ENCODE measurements at places on chromosomes 13 and 19.
A peak's percentile ranks its signal among the peaks of the same experiment; 100 is the strongest.

DNA sequence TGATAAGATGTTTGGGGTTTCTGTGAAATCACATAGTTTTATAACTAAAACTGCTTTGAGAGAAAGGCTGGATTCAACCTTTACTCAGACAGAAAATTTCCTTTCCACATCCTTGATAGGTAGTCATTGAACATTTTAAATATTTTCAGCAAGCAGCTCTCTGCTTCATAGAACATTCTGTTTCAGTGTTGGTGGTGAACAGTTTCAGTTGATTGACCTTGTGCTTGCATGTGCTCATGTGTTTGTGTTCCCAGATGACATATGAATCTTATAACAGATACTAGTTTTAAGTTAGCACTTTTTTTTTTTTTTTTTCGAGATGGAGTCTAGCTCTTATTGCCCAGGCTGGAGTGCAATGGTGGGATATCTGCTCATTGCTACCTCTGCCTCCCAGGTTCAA, 290.1 kb downstream of the HS6ST3 start:
- DNase-seq = no peak

DNA sequence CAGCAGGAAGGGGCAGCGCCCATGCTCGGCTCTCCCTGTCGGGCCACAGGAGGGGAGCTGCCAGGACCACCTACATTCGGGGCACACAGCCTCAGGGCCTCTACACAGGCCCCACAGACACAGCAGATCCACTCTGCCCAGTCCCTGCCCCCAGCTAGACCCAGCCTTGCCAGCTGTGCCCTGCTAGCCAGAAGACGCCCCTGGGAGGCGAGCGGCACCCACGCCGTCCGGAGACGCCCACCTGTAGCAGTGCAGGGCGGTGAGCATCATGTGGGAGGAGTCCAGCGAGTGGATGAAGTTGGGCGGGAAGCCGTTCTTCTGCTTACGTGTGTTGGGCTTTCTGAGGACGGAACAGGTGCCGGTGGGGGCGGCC, 15.1 kb downstream of the POLRMT start:
- DNase-seq = no peak

- DNase-seq = peak; percentile 23
Observed at GRCh38 chr13:53200498-53201453, 172.2 kb downstream of the OLFM4 start.

GRCh38 chr13:97574926-97575325, 141.0 kb downstream of the RAP2A start:
- peak; percentile 21 for DNase-seq

DNA sequence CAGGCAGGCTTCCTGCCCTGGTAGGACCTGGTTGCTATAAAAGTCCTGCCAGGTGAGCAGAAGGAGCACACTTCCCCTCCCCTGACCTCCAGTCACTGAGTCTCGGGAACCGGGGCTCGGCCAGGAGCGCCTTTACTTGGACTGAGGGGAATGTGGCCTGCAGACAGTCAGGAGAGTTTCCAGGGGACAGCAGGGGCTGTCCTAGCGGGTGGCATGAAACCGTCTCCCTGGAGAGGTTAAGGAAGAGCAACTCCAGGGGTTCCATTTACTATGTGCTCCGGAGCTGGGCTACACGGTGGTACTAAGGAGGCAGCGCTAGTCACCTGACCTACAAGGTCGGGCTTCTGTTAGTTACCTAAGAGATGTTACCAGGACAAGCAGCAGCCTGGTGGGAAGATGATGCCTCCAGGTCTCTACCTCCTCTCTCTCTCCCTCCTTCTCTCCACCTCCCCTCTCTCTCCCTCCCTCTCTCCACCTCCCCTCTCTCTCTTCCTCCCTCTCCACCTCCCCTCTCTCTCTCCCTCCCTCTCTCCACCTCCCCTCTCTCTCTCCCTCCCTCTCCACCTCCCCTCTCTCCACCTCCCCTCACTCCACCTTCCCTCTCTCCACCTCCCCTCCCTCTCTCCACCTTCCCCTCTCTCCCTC, 4.1 kb upstream of the CNOT3 start:
- no peak for DNase-seq

DNA sequence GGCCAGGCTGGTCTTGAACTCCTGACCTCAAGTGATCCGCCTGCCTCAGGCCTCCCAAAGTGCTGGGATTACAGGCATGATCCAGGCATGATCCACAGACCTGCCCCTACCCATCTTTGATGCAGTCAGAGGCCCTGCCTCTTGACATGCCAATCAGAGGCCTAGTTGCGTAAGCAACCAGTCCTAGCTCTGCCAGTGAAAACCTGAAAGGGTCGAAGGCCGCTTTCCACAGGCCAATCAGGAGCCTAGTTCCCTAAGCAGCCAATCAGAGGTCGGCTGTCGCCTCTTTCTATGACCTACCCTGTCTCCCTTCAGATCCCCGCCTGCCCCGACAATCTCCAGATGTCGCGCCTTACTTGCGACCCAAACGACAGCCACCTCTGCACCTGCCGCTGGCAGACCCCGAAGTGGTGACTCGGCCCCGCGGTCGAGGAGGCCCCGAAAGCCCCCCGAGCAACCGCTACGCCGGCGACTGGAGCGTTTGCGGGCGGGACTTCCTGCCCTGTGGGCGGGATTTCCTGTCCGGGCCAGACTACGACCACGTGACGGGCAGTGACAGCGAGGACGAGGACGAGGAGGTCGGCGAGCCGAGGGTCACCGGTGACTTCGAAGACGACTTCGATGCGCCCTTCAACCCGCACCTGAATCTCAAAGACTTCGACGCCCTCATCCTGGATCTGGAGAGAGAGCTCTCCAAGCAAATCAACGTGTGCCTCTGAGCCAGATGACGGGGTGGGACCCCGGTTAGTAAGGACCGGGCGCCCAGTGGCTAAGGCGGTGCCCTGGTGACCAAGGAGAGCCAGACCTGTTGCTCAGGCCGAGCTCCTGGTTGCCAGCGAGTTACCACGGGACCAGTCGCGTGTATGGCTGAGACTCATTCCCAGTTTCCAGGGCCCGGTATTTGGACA, 6.3 kb downstream of the SYDE1 start:
- no peak for DNase-seq

DNA sequence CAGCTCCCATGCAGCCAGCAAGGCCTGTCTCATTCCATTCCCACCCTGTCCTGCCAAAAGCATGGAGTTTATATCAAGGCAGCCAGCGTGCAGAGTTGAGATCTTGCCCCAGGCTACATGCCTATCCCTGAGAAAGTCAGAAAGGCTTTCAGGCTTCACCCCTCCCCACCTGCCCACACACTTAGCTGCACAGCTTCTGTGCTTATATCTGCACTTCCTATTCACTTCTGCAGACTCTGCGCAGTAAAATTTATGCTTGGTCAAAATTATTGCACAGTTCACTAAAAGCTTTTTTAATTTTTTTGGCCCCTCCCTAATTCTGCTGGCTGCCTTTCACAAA, 12.5 kb upstream of the ZNF675 start:
- no peak for DNase-seq

GRCh38 chr19:29029268-29029958, 183.5 kb downstream of the UQCRFS1 start:
- DNase-seq = no peak

DNA sequence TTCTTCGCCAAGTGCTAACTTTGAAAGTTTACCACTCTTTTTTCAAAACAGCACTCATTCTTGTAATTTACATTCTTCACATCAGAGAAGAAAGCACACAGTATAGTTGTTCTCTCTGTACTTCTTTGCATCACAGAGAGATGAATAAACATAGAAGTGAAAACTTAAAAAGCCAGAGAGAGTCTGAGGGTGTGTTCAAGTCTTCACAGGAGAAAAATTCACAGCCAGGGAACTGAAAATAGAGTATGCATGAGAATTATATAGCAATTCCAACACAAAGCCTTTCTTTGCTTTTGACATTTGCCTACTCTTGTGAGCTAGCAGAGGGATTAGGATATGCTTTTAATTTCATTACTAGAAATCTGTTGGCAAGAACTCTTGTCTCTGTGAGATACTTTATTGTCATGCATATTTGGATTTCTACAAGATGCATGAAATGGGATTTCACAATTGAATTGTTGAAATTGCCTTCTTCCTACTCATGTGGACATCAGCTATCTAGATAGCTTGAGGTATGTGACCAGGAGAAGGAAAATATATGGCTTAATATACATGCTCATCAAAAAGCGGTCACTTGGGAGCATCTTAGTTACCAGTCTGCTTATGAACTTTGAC, 166.1 kb downstream of the SLC7A1 start:
- DNase-seq = no peak

DNA sequence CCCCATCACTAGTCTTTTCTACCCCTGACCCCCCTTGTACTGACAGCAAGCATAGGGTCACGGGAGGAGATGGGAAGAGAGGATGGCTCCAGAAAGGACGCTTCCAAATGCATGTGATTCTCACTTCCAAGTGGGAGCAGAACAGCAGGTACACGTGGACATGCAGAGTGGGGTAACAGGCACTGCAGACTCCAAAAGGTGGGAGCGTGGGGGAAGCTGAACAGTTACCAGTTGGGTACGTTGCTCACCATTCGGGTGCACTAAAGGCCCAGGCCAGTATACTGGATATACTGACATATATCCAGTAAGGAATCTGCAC, 2.3 kb upstream of the ETV2 start:
- no peak for DNase-seq

- DNase-seq = no peak
Observed at GRCh38 chr13:113552079-113552478, 32.5 kb upstream of the TFDP1 start.

GRCh38 chr19:47188507-47189033, 42.4 kb downstream of the BBC3 start:
- DNase-seq = no peak

DNA sequence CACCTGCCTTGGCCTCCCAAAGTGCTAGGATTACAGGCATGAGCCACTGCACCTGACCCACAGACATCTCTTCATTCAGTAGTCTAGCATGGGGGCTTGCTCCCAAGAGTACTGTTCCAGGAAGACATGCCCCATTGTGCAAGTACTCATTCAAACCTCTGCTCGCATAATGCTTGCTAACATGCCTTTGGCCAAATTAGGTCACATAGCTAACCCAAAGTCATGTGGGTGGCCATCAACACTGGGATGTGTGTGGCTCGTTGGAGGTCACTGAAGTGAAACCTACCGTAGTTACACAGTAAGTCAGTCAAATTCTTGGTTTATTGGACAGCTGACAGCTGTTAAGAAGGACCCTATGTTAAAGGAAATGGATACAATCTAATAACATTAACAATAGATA, 20.3 kb downstream of the RFXAP start:
- no peak for DNase-seq

GRCh38 chr19:4049432-4049831, 17.3 kb downstream of the ZBTB7A start:
- peak; percentile 68 for DNase-seq

GRCh38 chr19:16379521-16380313, 55.1 kb downstream of the KLF2 start:
- DNase-seq = peak; percentile 8

DNA sequence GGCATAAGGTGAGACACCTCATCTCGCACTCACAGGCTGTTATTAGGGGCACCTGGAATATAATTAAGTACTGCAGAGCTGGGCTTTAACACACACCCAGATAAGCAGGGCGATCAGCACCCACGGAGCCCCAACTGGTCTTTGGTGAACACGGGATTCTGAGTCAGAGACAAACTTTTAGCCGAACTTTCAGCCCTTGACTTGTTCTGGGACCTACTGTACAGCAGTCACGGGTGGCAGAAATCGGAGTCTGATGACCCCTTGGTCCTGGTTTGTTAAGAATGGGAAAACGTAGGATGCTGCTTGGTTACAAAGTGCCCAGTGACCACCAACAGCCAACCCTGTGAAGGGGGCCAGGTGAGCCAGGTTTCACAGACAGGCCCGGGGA, 9.0 kb downstream of the SH3GL1 start:
- DNase-seq = no peak

DNA sequence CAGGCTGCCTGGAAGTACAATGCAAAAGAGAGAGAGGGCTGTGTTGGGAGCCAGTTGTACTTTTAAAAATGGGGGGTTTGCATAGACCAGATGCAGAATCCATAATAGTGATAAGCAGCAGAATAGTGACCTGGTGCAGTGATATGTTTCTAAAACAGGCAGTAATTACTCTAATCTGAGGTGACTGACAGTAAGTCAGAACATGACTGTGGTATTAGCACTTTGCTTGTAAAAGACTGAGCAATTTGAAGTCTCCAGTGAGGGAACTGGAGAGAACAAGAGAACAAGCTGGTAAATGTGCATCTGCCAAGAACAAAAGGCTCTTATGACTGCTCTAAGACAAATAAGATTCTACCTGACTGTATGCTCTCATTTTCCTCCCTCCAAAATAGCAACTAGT, 383.4 kb downstream of the ITGBL1 start:
- DNase-seq = no peak

- DNase-seq = no peak
Observed at GRCh38 chr19:50844296-50844935, 10.3 kb upstream of the KLK3 start.

GRCh38 chr13:99926014-99926731, 45.4 kb downstream of the ZIC5 start:
- no peak for DNase-seq

GRCh38 chr13:99876651-99877050, 94.9 kb downstream of the ZIC5 start:
- no peak for DNase-seq

- peak; percentile 84 for DNase-seq
Observed at GRCh38 chr19:48746738-48747575, at the start of gene IZUMO1. Gene IZUMO1, minus strand, starts transcription at chr19:48746909. Its CDS starts 1,050 bp downstream, at chr19:48745859.

- no peak for DNase-seq
Observed at GRCh38 chr13:38735665-38736440, 49.0 kb downstream of the FREM2 start.

- DNase-seq = no peak
Observed at GRCh38 chr13:106484537-106485193, 50.8 kb downstream of the EFNB2 start.

GRCh38 chr13:28623782-28624706, 34.9 kb upstream of the POMP start:
- DNase-seq = no peak

- no peak for DNase-seq
Observed at GRCh38 chr13:111065698-111066097, 49.4 kb upstream of the ARHGEF7 start.

DNA sequence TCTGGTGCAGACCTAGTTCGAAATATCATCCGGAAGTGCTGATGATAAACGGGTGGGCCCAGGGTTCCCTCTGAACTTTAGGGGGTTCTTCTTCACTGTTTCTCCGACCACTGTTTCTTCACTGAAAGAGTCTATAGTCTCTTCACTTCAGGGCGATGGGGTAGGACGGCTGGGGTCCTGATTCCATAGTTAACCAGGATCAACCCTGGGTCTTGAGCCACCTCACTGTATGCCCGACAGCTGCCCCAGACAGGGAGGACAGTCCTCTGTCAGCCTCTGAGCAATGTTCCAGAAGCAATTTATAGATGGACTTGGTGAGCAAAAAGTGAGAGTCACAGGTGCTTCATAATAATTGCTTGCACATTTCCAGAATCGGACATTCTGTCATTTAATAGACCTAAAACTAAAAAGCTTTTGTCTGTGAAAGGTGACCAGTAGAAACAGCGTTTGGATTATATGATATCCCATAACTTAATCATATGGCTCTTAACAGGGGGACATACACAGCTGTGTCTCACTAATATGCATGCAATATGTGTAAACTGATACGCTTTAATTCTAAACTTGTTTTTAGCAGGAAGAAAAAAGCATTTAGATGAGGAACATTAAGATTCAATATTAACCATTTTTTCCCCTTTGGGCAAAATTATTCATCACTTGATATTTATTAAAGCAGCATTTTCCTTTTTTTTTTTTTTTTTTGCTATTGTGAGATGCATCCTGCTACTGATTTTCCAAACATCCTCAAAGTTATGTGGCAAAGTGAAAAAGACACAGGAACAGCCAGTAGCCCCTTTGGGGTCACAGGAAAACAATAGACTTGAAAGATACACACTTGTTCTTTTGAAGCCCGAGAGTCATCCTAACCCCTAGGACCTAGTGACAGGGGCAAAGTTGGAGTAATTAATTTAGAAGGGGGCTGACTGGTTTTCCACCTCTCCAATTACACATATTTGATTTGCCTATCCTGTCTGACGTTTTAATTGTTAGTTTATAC, 277.0 kb downstream of the ZNF536 start:
- DNase-seq = no peak

Measured in left ventricle myocardium inferior (tissue), 1 donor.